ENCODE measurements at places on chromosomes 6 and 20.

DNA sequence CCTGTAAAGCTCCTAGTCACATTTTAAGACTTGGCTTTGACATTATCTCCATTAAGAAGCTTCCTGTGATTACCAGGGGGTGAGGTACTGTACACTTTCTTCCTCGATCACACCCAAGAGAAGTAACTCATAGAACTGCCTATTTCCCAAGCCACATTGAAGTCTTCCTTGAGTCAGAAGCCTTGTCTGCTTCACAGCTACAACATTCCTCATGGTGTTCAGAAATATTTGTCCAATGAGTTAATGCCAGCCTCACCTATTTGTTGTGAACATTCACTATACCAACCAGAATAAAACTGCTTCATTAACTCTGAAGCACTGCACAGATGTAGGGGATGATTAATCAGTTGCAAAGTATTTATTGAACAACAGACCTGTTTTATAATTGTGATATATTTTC is 622.3 kb downstream of the PTPRT start:
- no peak for DNase-seq

- DNase-seq = no peak
These were observed 496.6 kb upstream of the EPHA7 start for GRCh38 chr6:93915961-93916360.

GRCh38 chr20:51469046-51469445 is 73.5 kb downstream of the NFATC2 start:
- DNase-seq = no peak

GRCh38 chr20:63739130-63740069 is at the start of gene SLC2A4RG:
TSS of gene SLC2A4RG (plus strand) at chr20:63739776. CDS start at chr20:63739913, 137 bp downstream.
- peak; percentile 79 for DNase-seq

Data from B cell (primary cell).